ENCODE measurements at places on chromosomes 5 and 9.
A peak's percentile ranks its signal among the peaks of the same experiment; 100 is the strongest.

DNA sequence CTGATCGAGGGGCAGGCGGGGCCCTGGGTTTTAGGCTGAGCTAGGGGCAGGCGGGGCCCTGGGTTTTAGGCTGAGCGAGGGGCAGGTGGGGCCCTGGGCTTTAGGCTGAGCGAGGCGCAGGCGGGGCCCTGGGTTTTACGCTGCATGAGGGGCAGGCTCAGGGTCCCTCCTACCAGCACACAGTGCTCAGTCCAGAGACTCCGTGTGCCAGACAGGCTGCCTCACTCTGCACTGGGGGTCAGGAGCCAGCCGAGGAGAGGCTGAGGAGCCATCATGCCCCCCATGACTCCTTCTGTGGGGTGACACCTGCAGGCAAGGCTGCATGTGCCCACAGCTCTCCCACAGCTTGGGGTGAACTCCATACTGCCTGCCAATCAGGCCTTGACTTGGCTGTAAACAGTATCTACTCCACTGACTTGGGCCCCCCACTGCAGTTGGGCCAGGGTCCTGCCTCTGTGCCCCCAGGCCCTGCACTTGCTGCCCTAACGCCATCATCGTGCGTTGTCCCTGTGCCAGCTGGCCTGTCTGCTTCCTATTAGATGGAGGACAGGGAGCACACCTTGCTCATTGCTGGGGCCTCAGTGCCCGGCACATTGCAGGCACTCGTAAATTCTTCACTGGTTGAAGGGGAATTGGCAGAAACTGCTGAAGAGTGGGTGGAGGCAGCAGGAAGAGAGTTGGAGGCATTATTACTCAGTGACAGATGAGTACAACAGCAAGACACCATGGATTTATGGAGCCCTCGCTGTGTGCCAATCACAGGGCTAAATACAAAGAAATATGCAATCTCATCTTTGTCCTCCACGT lies 78.6 kb downstream of the AMBP start:
- no peak for DNase-seq

- no peak for DNase-seq
Measured at GRCh38 chr9:120859361-120859760, 16.6 kb upstream of the PSMD5 start.

- DNase-seq: no peak
Measured at GRCh38 chr5:1960595-1961303, 78.0 kb upstream of the IRX4 start.

DNA sequence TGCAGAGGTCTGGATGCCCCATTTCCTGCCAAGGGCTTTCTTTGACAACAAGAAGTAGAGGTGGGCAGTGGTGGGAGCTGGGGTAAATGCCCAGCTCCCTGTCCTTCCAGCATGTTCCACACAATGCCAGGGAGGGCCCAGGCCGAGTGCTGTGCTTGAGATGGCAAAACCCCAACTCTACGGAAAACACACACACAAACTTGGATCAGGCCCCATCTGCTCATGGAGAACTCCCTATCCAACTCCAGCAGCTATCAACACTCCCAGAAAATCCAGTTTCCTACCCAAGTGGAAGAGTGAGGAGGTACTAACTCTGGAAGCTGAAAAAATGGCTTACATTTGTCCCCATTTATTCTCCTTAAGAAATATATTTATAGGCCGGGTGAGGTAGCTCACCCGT lies 61.1 kb upstream of the FUBP3 start:
- DNase-seq: no peak

- no peak for DNase-seq
Measured at GRCh38 chr9:123599781-123600180, 243.8 kb downstream of the CRB2 start.

DNA sequence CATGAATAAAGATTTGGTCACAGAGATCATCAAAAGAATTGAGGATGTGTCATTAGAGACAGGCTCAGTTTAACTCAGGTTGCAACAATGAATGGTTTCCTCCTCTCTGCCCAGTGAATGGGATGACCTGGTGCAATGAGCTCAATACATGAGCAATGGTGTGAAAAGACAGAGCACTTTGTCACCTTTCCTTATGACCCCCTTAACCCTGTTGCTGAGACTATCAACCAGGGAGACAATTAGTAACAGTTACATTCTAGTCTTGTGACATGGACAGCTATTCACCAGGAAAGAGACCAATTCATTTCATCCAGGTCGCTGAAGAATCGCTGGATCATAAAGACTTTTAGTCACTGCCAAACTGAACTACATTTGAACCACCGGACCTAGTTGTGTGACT lies 19.9 kb upstream of the CDH6 start:
- DNase-seq: no peak

GRCh38 chr9:101639785-101640665 lies 45.3 kb upstream of the PPP3R2 start:
- DNase-seq: no peak

DNA sequence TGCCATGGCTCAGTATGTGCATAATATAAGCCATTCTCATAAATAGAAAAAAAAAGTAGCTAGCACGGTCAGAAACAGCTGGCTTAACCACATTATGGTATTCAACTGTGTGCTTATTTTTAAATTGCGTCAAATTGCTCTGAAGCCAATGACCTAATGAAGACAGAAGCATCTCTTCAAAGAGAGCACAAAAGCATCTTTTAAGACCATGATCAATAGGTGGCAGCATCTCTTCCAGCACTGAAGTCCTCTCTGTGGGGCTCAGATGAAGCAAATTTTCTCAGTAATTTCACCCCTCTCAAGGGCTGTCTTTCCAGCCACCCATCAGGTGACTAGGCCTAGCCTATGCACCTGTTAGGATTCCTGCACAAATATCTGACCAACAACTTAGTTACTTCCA lies 251.4 kb downstream of the GLIS3 start:
- DNase-seq: no peak

- no peak for DNase-seq
Measured at GRCh38 chr5:83396662-83397061, 74.9 kb upstream of the VCAN start.

GRCh38 chr9:129321286-129322021 lies 143.4 kb upstream of the IER5L start:
- DNase-seq: no peak

- DNase-seq: peak; percentile 59
Measured at GRCh38 chr9:132575005-132575609, 7.3 kb upstream of the BARHL1 start.

DNA sequence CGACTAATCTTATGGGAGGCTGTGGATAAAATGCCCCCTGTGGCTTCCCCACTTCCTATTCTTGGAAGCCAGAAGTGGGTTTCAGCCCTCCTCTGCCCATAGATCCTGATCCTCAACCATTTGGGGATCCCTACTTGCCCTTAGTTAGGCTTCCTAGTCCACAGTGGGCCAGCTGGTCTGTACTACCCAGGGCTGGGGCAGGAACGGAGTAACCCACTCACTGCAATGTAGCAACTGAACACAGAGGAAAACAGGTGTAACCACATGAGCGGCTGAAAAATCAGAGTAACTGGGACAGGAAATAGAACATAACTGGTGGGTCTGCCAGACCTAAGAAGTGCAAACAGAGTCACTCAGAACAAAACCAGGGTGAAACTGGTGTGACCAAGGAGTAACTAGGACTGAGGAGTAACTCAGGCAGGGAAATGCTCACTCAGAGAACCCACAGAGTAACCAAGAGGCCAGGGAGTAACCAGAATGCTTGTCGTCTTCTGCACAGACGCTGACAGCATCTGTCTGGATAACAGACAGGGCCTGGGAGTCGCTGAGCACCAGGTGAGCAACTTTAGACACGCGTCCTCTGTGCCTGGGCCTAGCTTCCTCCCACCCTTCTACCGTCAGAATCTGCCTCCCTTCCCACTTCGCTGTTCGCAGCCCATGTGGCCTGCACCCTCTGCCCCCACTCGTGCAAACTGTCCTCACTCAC lies 1.0 kb downstream of the AQP3 start:
- peak; percentile 75 for DNase-seq

DNA sequence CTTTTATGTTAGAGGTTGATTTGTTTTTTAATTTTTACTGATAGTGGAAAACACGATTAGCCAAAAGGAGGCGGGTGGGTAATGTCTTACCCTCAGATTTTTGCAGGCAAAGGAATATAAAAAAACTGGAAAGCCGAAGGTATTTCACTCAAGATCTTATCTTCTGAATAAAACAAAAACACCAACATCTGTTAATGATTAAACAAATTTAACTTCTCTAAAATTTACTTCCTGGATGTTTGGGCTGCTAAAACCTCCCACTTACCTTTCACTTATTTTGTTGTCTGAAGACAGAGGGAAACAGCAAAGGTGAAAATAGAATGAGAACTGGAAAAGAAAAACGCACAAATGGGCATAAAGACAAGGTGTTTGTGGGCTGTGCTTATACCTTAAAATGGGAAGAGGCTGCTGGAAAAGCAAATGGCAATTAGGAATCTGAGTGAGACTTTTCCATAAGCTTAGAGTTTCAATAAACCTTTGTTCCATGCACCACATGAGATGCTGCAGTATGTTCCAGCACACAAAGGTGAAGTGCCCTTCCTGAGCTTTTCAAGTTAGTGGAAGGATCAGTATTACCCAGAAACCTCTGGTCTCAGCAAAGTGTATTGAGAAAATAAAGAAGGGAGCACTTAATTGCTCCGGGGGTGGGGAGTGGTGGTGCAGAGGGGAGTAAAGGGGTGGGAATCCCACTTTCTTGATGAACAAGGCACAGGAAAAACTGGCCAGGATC lies 298.3 kb downstream of the BNC2 start:
- no peak for DNase-seq

- no peak for DNase-seq
Measured at GRCh38 chr5:95791751-95792150, 30.8 kb downstream of the GLRX start.

GRCh38 chr5:132003170-132003744 lies 8.2 kb downstream of the ACSL6 start:
- no peak for DNase-seq

GRCh38 chr9:36457836-36458429 lies 57.9 kb upstream of the RNF38 start:
- no peak for DNase-seq

DNA sequence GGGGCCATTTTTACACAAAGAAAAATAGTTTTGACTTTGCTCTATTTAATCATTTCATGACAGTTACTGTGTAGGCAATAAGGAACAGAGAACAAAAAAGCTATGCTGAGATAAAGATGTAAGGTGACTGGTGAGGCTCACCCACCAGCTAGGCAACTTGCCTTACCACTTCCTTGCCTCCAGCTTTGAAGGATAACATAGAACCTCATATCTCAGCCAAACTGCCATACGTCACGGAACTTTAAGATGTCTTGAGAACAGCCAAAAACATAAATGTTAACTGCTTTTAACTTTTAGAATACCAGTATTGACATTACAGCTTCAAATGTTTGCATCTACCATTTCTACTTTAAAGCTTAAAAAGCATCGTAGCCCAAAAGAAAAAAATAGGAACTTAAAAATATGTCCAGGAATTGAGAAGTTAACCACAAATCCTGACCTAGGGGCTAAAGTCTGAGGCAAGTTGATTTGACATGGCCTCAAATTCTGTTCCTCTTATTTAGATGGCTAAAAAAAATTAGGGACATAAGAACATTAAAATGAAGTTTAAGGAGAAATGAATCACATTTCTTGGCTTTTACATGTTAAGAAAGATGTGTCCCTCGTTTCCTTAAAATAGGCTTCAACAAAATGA lies 7.7 kb upstream of the GCNT4 start:
- DNase-seq: no peak

GRCh38 chr9:95266649-95267048 lies 50.9 kb downstream of the FANCC start:
- no peak for DNase-seq

Data from activated naive CD4-positive, alpha-beta T cell treated with anti-CD3 and anti-CD28 coated beads, Interleukin-2, amount 50 U/mL, for 72 hours (primary cell).